CD4-positive, alpha-beta T cell treated with Interleukin-17A for 1 hour (primary cell): ENCODE measurements at places on chromosomes 4 and X.

- DNase-seq: no peak
Observed at GRCh38 chr4:76526585-76526990, 91.6 kb downstream of the SHROOM3 start.

- no peak for DNase-seq
Observed at GRCh38 chr4:142596121-142596520, 250.0 kb downstream of the INPP4B start.

DNA sequence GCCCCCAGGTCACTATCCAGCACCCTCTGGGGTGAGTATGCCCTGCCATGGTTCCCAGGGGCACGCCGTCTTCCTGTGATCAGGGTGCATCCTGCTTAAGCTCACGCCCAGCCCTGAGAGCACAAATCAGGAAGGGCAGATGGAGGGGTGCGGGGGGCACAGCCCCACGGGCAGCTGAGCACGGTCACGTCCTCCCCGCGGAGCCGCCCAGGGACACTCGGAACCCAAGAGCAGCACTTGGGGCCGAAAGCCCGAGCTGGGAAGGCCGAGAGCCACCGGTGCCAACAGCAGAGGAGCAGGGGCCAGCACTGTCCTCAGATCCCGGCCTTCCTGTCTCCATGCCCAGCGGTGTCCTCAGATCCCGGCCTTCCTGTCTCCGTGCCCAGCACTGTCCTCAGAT is 21.5 kb downstream of the NELFA start:
- DNase-seq: no peak

GRCh38 chr4:125527681-125528080 is 212.9 kb downstream of the FAT4 start:
- no peak for DNase-seq

DNA sequence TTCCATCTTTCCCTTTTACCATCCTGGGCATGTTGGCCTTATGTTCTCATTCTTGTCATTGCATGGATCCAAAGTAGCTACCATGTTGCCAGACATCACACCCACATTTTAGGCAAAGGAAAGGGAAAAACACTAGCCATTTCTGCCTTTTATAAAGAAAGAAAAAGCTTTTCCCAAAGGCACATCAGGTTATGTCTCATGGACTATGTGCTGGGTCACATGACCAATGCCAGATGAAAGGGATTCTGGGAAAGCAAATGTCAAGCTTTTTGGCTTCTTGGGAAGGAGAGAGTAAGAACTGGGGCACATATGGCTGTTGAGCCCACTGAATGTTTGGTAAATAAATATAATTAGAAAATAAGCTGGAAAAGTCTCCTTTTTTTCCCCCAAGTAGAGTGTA is 4.3 kb upstream of the SOD3 start:
- no peak for DNase-seq

- no peak for DNase-seq
Observed at GRCh38 chr4:168868044-168868781, 141.8 kb downstream of the CBR4 start.

DNA sequence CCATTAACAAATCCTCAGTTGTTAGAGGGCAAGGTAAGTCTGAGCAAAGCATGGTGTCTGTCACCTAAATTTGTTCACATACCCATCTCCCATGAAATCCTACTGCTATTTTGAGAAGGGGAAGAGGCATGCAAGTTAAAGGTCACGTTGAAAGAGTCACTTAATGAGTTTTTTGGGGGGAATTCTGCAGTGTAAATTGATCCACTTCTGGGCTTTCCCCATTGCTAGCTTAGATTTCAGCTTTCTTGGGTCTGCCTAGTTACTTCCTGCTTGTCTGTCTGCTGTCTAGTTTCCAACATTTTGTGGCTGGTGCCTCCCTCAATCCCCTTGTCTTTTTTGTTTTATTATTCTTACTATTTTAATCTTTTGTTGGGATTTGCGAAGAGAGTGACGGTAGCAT is 32.0 kb downstream of the CEP135 start:
- no peak for DNase-seq

DNA sequence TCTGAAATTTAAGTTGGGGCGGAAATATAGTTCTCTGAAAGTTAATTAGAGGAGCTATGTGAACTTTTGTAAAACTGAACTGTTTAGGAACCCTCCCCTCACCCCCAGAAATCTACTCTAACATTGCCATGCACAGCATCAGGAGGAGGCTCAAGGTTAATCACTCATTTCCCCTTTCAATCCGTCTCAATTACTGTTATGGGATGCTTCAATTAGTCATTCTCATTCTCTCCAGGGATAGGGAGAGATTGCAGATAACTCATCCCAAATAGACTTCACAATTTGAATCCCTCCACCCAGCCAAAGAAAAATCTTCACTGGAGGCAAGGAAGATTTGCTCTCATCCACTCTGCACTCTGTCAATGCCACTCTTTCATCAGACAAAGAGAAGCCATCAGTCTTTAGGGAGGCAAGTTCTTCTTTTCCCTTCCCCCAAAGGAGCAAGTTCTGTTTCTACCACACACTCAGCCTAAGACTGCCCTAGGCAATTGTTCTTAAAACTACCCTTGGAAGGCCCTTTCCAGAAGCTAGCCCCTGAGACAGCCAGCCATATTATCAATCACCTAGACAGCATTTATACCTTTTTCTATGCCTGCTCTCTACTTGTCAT is 140.4 kb downstream of the SLC10A7 start:
- no peak for DNase-seq

DNA sequence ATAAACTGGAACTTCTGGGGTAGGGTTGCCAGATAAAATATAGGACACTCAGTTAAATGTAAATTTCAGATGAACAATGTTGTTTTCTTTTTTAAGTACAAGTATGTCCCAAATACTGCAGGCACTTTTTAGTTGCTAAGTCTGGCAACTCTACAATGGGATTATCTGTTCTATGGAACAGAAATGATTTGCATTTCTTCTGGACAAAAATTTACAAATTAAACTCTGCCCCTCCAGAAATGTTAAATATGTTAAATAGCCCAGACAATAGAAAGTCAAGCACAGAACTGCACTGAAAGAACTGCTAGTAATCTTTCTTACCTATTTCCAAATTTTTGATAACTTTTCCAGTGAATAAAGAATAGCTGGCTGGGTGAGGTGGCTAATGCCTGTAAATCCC is 140.1 kb upstream of the DDX53 start:
- DNase-seq: no peak

- no peak for DNase-seq
Observed at GRCh38 chr4:134201216-134202161, at the start of gene PABPC4L. TSS of gene PABPC4L (minus strand) at chr4:134201789. CDS start at chr4:134201019, 770 bp downstream.

- no peak for DNase-seq
Observed at GRCh38 chrX:96424007-96424406, 260.6 kb upstream of the DIAPH2 start.

GRCh38 chr4:82501154-82501442 is 60.7 kb downstream of the TMEM150C start:
- no peak for DNase-seq

DNA sequence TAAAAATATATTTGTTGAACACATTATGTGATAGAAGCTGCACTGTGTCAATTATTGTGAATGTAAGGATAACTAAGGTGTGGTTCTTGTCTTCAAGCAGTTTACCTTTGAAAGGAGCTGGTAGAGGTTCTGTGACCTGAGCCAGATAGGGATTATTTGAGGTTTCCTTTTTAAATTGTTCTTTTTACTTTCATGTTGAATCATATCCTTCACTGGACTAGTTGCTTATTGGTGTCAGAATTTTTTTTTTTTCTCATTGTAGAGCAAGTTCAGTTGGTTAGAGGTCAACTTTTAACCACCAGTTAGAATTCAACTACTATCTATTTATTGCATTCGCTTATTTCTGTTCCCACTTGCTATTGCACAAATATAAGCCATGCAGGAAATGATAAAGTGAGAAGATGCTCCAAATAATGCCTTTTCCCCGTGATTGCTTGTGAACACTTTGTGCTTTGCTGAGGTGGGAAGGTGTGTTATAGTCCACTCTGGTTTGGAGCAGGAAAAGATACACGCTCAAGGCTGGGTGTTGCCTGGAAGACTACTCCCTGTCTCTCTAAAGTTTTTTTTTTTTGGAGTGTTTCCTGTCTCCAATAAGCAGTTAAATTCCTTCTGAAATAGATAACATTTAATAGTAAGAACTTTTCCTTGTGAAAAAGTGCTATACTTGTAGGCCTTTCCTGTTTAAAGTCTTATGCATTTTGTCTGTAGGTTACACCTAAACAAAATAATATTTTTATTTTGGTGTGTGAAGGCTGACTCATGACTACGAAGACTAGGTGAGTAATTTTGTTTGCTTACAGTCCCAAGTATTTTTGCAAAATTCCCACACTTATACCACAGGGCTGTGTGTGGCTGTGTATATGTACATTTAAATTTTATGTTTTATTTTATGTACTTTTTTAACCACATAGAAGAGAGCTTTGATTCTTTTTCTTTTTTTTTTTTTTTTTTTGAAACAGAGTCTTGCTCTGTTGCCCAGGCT is 83.8 kb upstream of the LCORL start:
- no peak for DNase-seq

GRCh38 chrX:133854290-133854689 is 131.1 kb downstream of the GPC3 start:
- no peak for DNase-seq

- DNase-seq: no peak
Observed at GRCh38 chrX:33190016-33190415, 21.3 kb downstream of the DMD start.

DNA sequence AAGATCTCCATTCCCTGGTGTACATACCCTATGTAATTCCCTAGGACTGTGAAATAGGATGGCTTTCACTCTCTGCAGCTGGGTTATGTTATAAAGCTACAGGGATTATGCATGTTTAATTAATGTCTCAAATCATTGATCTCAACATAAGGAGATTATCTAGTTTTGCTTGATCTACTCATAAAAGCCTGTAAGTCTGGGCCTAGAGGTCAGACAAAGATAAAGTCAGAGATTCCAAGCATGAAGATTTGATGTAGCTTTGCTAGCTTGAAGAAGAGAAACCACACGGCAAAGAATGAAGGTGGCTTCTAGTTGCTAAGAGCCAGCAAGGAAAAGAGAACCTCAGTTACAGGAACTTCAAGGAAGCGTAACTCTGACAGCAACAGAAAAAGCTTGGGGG is 456.9 kb downstream of the CCSER1 start:
- DNase-seq: no peak

- DNase-seq: no peak
Observed at GRCh38 chr4:153233761-153234371, 29.6 kb downstream of the TRIM2 start.

GRCh38 chr4:72283357-72283756 is 251.6 kb downstream of the NPFFR2 start:
- DNase-seq: no peak

DNA sequence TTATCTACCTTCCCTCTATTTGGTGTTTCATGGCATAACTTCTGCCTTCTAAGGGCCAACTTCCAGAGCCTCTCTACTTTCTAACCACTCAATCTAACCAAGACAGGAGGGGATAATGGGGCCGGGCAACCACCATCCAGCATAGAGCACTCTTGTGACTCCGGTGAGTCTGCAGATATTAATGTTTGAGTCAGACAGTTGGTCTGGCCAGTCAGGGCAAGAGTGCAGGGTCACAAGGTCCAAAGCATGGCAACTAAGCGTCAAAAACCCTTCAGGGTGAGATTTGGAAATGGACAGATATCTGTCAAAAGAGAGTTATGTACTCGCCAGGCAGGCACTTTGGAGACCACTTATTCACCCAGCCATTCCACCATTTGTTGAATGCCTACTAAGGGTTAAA is 105.0 kb downstream of the PALLD start:
- DNase-seq: no peak

- no peak for DNase-seq
Observed at GRCh38 chr4:183248201-183248600, 71.9 kb downstream of the CLDN22 start.

GRCh38 chrX:39815631-39816030 is 282.1 kb downstream of the BCOR start:
- no peak for DNase-seq

- no peak for DNase-seq
Observed at GRCh38 chr4:19993242-19993641, 258.5 kb upstream of the SLIT2 start.

- DNase-seq: no peak
Observed at GRCh38 chrX:53133400-53133799, 39.5 kb downstream of the KANTR start.

- no peak for DNase-seq
Observed at GRCh38 chr4:25424539-25425228, 47.6 kb downstream of the ANAPC4 start.

DNA sequence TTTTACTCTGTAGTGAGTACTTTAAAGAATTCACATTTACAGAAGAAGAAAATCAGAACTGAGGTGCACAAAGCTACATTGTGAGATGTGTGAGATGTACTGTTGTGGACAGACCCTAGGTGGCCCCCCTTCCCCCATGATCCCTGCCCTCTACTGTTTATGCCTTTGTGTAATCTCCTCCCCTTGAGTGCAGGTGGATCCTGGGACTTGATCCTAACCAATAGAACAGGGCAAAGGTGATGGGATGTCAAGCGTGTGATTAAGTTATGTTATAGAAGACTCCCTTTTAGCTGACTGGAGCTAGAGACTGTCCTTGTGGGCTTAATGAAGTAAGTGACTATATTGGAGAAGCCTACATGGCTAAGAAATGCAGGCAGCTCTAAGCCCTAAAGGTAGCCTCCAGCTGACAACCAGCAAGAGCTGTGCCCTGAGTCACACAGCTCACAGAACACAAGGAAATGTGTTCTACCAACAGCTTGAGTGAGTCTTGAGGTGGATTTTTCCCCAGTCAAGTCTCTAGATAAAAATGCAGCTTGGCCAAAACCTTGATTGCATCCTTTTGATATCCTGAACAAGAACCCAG is 225.2 kb upstream of the LEF1 start:
- no peak for DNase-seq

DNA sequence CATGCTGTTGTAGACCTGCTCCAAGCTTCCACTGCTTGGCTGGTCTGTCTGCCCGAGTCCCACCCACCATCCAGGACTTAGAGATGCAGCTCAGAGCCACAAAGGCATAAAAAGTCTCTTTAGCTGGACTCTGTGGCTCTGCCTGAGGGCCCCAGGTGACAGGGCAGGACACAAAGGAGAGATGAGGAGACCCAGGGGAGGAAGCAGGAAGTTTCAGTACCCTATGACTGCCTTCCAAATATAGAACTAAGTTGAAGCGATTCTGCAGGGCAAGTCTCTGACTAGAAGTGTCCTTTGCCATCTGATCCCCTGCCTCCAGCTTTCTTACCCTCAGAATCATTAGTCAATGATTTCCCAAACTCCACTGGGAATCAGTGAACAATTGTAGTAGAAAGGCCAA is 11.2 kb upstream of the CXCR3 start:
- DNase-seq: no peak

DNA sequence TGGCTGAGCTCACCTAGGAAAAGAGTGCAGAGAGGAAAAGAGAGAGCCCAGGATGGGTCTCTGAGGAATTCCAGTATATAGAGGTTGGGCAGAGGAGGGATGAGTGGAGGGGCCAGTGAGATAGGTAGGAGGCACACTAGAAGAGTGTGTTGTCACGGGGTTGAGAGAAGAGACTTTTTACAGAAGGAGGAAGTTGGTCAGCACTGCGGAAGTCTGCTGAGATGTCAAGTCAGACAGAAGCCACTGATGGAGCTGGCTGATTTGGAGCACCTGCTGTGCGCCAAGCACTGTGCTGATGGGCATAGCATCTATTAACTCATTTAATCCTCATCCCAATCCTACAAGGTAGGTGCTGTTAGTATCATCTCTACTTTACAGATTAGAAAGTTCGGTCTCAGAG is 60.4 kb downstream of the EFNB1 start:
- DNase-seq: no peak
